Activated CD8-positive, alpha-beta memory T cell treated with anti-CD3 and anti-CD28 coated beads, Interleukin-2, amount 50 U/mL, for 4 hours (primary cell): ENCODE measurements at places on chromosomes 13 and 19.

DNA sequence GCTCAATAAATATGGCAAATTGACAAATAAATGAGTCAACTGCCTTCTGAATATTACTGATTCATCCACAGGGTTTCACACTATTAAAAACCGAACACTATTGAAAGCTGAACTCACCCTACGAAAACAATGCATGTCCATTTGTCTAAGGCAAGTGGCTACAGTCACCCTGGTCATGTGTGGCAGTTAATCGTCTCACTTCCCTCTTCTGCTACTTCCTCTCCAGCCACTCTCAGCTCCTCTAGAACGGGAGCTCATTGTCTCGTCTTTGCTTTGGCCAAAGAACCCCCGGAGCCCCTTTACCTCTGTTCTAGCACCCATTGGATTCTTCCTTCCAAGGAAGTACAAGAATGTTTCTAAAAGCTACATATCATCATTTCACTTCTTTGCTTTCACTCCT lies 74.4 kb upstream of the ZNF599 start:
- DNase-seq: no peak

- DNase-seq: peak; percentile 39
These were observed at the start of gene CSNK1G2 for GRCh38 chr19:1941146-1942077. TSS of gene CSNK1G2 (plus strand) at chr19:1941172. CDS start at chr19:1969773, 28,601 bp downstream.

DNA sequence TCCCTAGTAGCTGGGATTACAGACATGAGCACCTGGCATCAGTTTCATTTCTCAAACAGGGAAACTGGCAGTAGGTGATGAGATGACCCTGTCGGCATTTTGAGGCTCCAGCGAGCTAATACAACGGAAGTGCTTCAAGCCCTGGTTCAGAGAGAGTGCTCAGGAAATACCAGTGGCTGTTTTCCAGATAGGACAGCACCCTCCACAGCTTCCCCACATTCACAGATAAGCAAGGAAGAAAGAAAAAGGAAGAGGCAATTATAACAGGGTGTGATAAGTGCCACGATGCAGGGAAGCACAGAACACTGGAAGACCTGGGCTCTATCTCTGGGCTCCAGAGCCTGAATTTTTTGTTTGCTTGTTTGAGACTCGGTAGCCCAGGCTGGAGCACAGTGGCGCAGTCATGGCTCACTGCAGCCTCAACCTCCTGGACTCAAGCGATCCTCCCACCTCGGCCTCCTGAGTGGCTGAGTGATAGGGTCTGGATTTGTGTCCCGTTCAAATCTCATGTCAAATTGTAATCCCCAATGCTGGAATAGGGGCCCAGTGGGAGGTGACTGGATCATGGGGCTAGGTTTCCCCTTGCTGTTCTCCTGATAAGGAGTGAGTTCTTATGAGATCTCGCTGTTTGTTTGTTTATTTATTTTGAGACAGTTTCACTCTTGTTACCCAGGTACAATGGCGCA lies 43.5 kb downstream of the PIN1 start:
- no peak for DNase-seq

DNA sequence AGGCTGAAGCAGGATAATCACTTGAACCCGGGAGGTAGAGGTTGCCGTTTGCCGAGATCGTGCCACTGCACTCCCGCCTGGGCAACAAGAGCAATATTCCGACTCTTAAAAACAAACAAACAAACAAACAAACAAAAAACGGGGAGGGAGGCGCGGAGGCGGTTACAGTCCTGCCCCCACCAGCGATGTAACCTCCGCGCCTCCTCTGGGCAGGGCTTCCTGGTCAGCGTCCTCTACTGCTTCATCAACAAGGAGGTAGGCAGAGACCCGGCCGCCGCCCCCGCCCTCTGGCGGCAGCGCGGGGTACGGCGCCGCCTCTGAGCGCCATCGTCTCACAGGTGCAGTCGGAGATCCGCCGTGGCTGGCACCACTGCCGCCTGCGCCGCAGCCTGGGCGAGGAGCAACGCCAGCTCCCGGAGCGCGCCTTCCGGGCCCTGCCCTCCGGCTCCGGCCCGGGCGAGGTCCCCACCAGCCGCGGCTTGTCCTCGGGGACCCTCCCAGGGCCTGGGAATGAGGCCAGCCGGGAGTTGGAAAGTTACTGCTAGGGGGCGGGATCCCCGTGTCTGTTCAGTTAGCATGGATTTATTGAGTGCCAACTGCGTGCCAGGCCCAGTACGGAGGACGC lies 10.2 kb downstream of the SNRPD2 start:
- DNase-seq: peak; percentile 85

GRCh38 chr13:100637380-100637779 lies 37.2 kb downstream of the TMTC4 start:
- DNase-seq: no peak

DNA sequence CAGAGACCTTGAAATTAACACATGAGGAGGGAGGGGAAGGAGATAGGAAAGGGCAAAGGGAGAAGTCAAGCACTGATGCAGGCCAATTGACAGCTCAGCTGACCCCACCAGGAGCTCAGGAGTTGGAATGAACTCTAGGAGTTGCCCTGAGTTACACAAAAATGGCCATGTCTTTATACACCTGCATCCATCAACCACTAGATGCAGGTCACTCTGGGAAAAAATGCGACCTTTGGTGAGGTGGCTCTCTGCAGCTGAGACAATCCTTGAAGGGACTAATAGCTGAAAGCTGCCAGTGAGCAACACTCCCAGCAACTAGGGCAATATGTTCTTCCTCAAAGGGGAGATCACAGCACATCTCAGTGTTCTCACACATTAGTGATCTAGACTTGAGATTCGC lies 222.8 kb downstream of the RBM26 start:
- no peak for DNase-seq

DNA sequence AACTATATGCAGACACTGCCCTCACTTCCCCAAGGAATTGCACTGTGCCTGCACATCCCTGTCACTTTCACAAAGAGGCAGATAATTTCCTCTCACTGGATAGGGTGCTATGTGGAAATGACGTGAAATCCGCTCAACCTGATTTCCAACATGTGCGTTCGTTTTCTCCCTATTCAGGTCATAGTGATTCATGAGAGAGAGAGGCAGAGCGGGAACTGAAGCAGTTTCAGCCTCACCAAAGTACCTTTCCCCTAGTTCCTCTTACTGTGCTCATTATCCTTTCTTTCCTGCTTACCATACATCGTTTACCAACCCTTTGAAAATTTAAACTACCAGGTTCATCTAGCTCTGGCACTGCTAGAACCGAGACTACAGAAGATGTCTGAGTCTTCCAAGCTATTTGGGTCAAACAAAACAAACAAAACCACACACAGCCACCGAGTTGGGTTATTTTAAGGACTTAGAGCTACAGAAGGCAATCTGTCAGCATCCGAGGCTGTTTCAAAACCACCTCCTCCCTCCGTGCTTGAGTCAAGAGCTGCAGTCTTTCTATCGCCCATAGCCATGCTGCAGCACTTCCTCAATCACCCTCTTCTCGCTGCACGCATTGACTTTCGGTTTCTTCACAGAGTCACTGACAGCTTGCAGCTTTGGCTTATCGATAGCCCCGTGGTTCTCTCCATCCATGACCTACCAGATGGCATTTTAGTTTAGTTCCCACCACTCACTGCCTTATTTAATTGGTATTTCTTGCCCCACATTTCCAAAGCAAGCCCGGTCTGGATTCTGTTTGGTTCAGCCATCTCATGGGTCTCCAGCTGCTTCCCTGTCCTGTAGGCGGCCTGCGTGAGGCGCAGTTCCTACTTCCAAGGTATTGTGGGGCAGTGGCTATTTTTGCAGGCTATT lies 1395.8 kb downstream of the EFNB2 start:
- DNase-seq: peak; percentile 52

GRCh38 chr13:41177616-41178015 lies 16.8 kb downstream of the KBTBD7 start:
- DNase-seq: no peak

- peak; percentile 92 for DNase-seq
These were observed 6.0 kb downstream of the AP1M2 start for GRCh38 chr19:10580979-10581631.

- DNase-seq: no peak
These were observed 507.0 kb downstream of the DACH1 start for GRCh38 chr13:71360041-71360440.

- DNase-seq: no peak
These were observed 195.2 kb downstream of the TSHZ3 start for GRCh38 chr19:31154021-31154420.

DNA sequence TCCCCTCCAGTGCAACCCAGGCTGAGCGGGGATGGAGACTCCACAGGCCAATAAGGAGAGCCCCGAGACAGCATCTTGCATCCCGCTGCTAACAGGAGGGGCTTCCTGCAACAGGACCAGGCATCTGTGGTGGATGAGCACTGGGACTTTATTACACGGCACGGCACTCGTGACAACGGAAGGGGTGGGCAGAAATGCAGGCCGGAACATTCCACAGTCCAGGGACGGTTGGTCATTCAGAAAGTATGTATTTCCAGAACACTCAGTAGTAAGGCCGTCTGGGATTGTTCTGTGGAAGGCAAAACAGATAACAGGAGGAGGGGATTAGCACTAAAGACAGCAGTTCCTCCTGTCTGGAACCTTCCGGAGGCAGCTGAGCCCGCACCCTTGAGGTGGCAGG lies 3.3 kb upstream of the TM6SF2 start:
- DNase-seq: no peak
